Stimulated activated CD8-positive, alpha-beta memory T cell treated with anti-CD3 and anti-CD28 coated beads, Interleukin-4, amount 100 ng/mL, for 1 hour (primary cell): ENCODE measurements at places on chromosomes 4 and X.

- DNase-seq: no peak
Measured at GRCh38 chr4:110009550-110009949, 96.9 kb downstream of the EGF start.

GRCh38 chr4:75671802-75672421, 1.3 kb downstream of the G3BP2 start:
- no peak for DNase-seq

- DNase-seq: no peak
Measured at GRCh38 chrX:44216171-44216570, 127.3 kb downstream of the EFHC2 start.

DNA sequence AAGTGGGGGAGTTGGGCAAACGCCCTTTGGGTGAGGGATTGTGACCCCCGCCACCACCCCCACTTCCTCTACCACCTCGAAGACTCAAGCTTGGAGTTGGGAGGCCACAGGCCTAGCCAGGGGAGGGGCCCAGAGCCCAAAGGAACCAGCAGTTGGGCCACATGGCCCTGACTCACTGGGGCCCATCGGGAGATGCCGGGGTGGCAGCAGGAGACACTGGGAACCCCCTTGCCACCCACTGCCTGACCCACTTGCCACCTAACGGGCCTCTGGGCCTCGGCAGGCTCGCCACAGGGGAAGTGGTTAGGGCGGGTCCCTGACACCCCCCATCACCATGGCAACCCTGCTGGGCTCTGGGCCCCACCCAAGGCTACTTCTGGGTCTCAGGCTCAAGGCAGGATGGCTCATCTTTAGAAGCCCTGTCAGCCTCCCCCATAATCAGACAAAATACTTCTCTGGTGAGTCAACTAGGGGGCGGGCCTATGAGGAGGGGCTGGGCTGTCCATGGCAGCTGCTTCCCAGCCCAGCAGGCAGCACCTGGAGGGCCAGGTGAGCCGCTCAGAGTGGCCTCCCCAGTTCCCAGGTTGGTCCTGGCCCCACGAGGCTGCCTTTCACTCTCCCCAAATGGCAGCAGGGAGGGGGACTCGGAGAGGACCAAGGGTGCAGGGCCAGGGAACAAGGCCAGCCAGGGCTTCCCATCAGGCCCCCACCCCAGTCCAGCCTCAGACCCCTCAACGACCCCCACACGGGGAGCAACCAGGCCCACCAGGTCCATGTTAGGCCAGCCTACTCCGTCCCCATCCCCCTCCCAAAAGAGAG, 5.6 kb downstream of the FLNA start:
- peak; percentile 86 for DNase-seq

- DNase-seq: no peak
Measured at GRCh38 chrX:150635952-150636351, 57.2 kb upstream of the MTMR1 start.

GRCh38 chr4:24472161-24472510, 112.2 kb downstream of the DHX15 start:
- DNase-seq: no peak

DNA sequence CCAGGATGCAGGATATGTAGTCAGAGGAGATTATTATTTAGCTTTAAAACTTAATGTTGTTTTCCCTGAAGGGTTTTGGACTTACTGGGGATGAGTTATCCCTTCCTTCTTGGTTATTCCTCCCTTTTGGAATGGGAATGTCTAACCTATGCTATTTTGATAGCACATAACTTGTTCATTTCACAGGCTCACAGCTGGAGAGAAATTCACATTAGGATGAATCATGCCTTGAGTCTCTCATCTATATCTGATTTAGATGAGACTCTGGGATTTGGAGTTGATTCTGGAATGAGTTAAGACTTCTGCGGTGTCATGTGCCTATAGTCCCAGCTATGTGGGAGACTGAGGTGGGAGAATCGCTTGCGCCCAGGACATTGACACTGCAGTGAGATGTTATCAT, 81.1 kb downstream of the ATP11C start:
- no peak for DNase-seq
